Gastroesophageal sphincter (tissue), 4 donors: ENCODE measurements at places on chromosomes 5 and 9. TPM values are rescaled to one million over a fixed set of nuclear protein-coding genes. Genes with fewer than 3 reads are reported as not detected.

- peaks cover 1% of the 10 kb centered on the region for H3K27me3 ChIP-seq
- no peak overlapping the region for H3K4me3 ChIP-seq
- ATAC-seq: no peak
- H3K36me3 ChIP-seq: no peaks in the 10 kb centered on the region
- no peaks in the 10 kb centered on the region for H3K4me1 ChIP-seq
- no peak overlapping the region for H3K27ac ChIP-seq
These were observed 15.7 kb downstream of the PIP5K1B start for GRCh38 chr9:68720656-68721313.

DNA sequence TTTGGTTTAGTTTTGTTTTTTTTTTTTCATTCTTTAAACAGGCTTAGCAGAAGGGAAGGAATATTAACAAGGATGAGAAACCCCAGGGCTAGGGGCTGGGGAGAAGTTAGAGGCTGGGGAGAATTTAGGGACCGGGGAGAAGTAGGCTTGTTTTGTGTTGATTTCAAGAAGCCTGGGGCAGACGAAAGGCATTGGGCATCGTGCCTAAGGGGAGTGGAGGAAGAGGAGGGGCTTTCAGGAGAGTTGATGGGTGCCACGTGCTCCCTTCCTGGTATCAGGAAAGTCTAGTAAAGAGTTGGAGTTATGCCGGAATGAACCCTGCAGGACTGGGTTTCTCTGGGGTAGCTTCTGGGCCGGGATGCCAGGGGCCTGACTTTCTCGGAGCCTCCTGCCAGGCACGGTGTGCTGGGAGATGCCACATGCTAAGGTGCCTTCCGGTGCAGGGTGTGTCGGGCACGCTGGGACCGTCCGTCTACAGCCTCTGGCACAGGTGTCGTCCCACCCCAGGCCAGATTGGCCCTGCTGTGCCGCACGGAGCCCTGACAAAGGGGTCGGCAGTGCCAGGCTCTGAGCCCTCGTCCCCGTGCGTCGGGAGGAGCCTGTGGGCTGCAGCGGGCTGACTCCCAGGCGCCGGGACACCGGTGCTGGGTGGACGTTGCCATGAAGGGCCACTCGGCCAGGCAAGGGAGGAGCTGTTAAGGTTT lies 159.9 kb downstream of the OLFM1 start:
- H3K27me3 ChIP-seq: peaks cover 95% of the 10 kb centered on the region
- no peaks in the 10 kb centered on the region for H3K36me3 ChIP-seq
- ATAC-seq: no peak
- H3K4me1 ChIP-seq: no peaks in the 10 kb centered on the region

PCAT7 gene
- not detected for total RNA-seq

GRCh38 chr9:90088856-90089255 lies 484.0 kb downstream of the GADD45G start:
- H3K36me3 ChIP-seq: no peaks in the 10 kb centered on the region
- no peak for ATAC-seq
- no peaks in the 10 kb centered on the region for H3K4me1 ChIP-seq
- no peak overlapping the region for H3K4me3 ChIP-seq
- no peaks in the 10 kb centered on the region for H3K27me3 ChIP-seq

GRCh38 chr9:108869092-108869725 lies 7.1 kb downstream of the ACTL7A start:
- H3K4me3 ChIP-seq: no peak overlapping the region
- H3K4me1 ChIP-seq: no peaks in the 10 kb centered on the region
- no peaks in the 10 kb centered on the region for H3K36me3 ChIP-seq
- no peak overlapping the region for H3K27ac ChIP-seq
- no peaks in the 10 kb centered on the region for H3K27me3 ChIP-seq

GRCh38 chr5:151101151-151101550 lies 20.3 kb upstream of the TNIP1 start:
- H3K4me3 ChIP-seq: no peak overlapping the region
- ATAC-seq: no peak

DNA sequence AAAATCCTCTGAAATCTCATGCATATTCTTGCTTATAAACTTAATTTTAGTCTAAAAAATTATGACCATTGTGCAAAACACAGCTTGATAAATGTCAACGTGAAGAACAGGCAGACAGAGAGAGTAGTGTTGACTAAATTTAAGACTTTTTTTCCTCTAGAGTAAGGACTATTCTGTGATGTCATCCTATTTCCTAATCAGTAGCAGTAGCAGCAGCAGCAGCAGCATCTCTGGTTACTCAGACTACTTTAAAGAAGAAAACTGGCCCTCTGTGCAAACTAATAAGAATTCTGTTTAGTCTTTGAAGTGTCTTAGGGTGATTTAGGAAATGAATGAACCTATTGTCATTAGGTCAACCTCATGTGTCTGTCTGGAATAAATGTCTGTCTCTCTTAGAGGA lies 403.0 kb downstream of the HINT1 start:
- no peaks in the 10 kb centered on the region for H3K27me3 ChIP-seq
- no peak overlapping the region for H3K27ac ChIP-seq
- ATAC-seq: no peak
- no peak overlapping the region for H3K4me3 ChIP-seq

- H3K4me3 ChIP-seq: no peak overlapping the region
- H3K27ac ChIP-seq: no peak overlapping the region
- H3K27me3 ChIP-seq: no peaks in the 10 kb centered on the region
- no peaks in the 10 kb centered on the region for H3K36me3 ChIP-seq
These were observed 862.2 kb upstream of the C9orf72 start for GRCh38 chr9:28435456-28435855.

LECT2 gene
- total RNA-seq: not detected

DNA sequence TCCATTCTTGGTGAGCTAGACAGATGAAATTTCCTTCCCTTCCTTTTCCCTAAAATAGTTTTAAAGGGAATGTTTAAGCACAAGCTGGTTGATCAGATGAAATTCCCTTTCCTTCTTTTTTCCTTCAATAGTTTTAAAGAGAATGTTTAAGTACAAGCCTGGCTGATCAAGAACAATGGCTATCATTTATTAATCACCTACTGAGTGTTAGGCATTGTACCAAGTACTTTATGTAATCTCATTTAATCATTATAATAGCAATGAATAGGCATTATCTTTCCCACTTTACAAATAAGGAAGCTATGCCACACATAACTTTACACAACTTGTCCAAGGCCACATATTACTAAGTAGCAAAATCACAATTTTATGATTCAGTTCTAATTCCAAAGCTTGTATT lies 152.0 kb upstream of the ACOT12 start:
- H3K4me3 ChIP-seq: no peak overlapping the region
- H3K27ac ChIP-seq: no peak overlapping the region
- H3K4me1 ChIP-seq: no peaks in the 10 kb centered on the region
- no peaks in the 10 kb centered on the region for H3K27me3 ChIP-seq
- no peaks in the 10 kb centered on the region for H3K36me3 ChIP-seq
- no peak for ATAC-seq

OTP gene
- total RNA-seq: not detected

GRCh38 chr5:164394686-164395194 lies 889.3 kb downstream of the MAT2B start:
- no peaks in the 10 kb centered on the region for H3K36me3 ChIP-seq
- no peak overlapping the region for H3K4me3 ChIP-seq
- no peak overlapping the region for H3K27ac ChIP-seq
- H3K4me1 ChIP-seq: no peaks in the 10 kb centered on the region
- ATAC-seq: no peak

HAUS6 gene
- total RNA-seq: 9.4 TPM
